ENCODE measurements at places on chromosomes 2 and 18.

DNA sequence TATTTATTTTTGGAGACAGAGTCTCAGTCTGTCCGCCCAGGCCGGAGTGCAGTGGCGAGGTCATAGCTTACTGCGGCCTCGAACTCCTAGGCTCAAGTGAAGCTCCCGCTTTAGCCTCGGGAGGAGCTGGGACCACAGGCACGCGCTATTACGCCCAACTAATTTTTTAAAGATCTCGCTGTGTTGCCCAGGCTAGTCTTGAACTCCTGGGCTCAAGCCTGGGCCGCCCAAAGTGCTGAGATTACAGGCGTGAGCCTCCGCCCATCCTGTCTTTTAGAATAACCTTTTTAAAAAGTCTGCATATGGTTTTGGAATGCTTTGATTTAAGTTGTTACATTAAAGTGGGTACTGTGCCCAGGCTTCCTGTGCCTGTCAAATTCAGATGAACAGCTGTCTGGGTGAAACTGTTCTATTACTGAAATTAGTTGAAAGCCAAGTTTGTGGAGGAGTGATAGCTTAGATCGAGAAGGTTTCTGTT, 944 bp downstream of the RAB3GAP1 start:
- DNase-seq, result no peak

GRCh38 chr2:71989671-71990070, 158.0 kb downstream of the CYP26B1 start:
- DNase-seq, result no peak

DNA sequence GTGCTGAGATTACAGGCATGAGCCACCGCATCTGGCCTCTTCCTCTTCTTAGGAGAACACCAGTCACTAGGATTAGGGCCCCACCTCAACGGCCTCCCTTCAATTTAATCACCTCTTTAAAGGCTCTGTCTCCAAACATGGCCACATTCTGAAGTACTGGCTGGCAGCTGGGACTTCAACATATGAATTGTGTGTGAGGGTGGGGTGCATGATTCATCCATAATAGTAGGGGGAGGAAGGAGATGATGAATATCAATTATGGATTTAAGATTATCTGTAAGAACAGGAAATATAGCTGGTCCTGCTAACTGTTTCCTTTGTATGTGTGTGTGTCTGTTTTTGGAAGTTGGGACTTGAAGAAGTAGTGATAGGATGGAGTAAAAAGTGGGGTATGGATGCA, 14.7 kb upstream of the EPG5 start:
- no peak for DNase-seq

DNA sequence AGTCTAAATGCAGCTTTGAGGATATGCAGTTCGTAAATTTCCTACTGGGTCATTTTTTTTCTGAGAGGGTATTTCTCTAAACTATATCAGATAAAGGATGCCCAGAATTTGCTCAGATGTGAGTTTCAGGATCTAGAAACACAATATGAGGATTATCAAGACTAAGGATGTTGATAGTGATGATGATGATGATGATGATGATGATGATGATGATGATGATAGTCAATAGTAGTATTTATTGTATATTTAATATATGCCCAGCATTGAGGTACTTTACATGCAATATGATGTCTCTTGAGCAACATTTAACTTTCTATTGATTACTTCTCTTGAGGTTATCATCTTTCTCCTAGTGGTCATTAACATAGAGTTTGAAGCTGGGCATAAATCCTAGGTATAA, 222.1 kb upstream of the NRP2 start:
- no peak for DNase-seq

DNA sequence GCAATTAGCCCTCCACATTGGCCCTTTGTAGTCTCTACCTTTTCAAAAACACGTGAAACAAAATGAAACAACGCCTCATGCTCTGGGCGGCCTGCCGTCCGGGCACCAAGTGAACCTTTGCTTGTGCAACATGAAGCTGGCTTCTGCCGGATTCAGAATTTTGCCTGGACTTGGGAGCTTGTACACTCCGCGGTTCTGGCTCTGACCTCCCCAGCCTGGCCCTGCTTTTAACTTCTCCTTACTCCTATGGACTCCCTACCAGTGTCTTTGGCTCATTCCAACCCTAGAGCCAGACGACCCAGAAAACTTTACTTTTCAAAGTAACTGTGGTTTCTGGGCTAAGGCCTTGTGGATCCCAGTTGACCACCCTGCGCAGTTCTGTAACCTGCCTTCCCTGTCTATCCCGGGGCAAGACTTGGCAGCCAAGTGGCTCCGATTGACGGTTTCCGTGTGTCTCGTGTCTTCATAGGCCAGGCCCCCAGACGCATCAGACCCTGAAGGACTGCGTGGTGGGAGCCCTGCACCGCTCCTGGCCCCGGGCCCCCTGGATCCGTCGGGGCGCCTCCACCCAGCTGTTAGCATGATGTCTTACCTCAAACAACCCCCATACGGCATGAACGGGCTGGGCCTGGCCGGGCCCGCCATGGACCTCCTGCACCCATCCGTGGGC, 1.9 kb downstream of the OTX1 start:
- no peak for DNase-seq

DNA sequence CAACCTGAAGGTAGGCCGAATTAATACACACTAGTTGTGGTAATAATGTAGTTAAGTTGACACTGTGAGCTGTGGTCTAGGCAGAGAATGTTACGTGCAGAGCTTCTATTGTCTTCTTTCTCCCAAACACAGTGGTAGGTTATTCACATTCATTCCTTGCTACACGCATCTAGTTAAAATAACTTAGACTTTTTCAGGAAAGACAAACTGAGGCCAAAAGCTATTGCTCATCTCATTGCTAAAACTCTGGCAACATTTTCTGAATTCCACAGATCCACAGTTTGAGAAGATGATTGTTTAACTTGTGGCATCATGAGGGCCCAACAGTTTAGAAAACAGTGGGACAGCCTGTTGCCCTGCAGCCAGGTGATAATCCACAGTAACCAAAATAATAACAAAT, 850.4 kb upstream of the FSHR start:
- no peak for DNase-seq

DNA sequence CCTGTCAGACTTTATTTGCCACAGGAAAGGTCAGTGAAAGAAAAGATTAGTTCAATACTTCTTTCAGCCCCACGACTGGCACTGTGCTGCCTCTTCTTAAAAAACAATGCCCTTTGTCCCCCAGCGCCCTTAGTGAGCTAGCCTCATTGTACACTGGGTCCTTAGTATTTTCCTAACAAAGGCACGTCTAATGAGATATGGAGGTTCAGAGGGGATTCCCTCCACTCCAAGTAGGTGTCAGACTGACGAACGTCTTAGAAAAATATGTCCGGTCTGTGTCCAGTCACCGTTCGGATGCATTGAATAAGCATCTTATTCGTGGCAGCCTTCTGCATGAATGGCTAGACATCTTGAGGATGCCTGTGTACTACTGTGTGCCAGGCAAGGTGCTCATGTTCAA, 1.1 kb downstream of the FECH start:
- peak; percentile 57 for DNase-seq

GRCh38 chr2:33107690-33108482, 161.1 kb downstream of the LTBP1 start:
- no peak for DNase-seq

DNA sequence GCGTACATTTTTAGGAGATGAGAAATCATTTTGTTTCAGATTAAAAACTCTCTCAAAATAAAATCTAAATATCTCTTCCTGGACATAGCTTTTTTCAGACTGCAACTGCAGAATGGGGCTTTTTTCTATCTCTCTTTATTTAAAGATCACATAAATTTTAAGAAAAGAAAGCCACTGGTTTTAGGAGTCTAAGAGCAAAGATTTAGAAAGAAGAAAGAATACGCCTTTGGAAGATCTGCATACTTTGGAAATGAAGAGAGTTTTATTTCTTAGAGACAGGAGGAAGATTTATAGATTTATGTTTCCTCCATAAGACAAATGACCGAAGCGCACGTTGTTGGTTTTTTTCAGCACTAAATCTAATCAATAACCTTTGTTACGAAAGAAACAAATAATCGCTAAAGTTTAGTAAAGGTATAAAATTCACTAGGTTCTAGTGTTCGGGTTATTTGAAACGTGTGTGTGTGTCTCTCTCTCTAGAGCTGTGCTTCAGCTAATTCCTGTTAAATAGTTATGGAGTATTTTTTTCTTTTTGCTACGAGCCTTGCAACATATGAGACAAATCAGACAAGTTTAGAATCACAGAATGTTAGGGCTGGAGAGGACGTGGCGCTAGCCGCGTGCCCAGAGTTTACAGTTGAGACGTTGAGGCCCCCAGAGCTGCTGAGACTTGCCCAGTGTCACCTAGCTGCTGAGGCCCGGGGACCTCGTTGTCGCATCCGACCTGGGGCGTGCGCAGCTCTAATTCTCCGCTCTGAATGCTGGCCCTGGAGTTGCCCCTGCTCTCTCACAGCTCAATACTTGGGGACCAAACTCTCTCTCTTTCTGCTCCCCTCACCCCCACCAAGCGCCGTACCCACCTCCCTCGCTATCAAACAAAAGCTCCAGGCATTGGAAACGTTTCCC, 69.9 kb downstream of the CTAGE1 start:
- DNase-seq, result peak; percentile 70

- DNase-seq, result no peak
Observed at GRCh38 chr2:107063228-107063627, 177.3 kb upstream of the ST6GAL2 start.

GRCh38 chr2:219404291-219404910, 13.8 kb upstream of the DES start:
- DNase-seq, result no peak

DNA sequence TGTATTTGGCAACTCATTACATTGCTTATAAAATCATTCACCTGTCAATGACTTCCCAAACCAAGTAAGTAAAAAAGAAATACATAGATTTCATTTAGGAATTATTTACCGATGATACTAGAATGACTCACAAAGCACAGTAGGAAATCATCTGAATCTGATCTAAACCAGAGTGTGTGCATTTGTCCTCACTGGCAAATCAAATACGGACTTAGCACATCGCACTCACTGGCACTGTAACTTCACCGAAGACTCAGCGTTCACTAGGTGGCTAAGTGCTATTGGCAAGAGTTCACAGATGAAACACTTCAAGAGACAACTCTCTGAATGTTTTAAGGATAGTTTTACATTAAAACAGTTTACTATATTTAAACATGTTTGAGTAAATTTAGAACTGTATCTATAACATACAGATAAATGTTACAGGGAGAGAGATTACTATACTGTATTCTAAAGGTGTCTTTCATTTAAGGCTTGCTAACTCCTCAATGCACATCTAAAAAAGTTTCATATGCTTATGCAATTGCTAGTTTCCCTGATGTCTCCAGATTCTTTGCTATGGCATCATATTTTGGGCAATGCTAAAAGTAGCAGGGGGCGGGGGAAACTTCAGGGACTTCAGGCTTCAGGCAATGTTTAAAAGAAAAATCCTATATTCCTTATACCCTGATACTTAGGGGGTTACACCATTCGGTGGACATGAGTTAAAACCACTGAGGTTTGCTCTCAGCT, 48.8 kb downstream of the STK39 start:
- DNase-seq, result no peak

DNA sequence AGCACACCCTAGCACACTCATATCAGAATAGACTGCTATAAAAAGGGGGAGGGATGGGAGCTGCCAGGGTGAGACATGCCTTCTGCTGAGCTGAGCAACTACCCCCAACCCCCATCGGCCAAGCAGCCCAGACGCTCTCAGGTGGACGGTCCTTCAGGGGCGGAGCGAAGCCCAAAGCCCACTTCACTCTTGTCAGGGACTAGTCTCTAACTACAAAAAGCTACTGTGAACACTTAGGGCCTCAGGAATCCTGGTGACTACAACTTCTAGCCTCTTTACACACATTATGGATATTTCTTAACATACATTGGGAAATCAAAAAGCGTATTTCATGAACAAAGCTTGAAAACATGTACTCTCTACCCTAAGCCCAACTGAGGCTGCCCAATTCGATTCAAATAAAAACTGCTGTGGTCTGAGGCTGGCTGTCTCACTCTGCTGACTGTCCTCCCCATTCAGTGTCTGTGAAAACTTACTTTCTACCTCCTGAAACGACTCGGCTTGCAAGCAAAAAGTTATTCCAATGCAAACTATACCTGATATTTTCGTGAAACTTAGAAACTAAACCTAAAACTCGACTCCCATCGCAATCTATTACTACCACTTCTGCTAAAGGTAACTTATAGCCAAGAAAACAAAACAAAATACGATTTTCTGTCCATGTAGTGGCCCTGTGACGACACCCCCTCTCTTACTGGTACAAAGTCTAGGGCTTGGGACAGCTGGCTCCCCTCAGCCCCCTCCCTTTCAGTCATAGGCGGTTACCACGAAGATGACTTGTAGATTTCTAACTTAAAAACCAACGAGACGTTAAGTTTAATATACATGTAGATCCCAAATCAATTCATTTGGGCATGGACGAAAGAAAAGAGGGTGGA, 1.2 kb downstream of the SERTAD2 start:
- peak; percentile 58 for DNase-seq

DNA sequence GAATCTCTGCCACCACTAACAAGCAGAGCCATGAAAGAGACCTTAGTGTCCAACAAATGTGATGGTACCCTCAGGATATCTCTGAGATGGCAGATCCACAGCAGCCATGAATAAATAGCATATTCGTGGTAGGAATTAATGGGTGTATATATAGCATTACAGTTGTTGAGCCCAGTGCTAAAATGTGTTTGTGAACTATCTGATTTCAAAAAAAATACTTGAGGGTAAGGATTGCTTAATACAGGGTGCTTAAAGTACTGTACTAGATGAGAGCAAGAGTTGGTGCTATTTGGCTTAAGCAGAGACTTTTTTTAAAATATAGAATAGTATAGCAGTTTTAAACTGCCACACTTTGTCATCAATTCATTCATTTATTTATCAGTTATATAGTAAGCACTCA, 101.5 kb upstream of the GALNT5 start:
- no peak for DNase-seq

GRCh38 chr2:66170744-66171330, 264.1 kb upstream of the MEIS1 start:
- no peak for DNase-seq

GRCh38 chr18:37612524-37613252, 47.1 kb upstream of the CELF4 start:
- no peak for DNase-seq

DNA sequence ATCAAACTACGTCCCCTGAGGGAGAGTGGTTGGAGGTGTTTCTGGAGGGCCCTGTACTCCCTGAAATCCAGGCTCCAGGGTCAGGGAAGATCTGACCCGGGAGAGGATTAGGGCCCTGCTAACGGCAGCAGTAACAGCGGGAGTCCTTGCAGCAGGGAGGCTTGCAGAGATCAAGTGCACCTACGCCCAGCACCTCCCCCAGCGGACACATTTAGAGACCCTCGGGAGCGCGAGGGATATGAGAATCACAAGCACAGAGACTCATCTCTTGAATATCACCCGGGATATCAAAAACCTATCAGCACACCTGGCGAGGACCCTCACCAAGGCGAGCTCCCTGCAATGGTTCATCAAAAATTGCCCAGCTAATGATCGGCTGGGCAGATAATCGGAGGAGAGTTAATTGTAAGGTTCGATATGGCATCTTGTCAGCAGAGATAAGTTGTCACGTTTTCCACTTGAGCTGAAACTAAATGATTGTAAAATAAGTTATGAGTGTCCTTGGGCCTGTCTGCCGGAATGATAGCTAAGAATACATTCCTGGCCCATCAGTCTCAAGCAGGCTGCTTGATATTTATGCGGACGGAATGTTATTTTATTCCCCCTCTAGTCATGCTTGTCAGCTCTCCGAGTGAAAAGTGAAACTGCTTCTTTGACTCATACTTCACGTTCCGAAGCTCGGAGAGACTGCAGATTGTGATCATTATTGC, 209.8 kb downstream of the GBX2 start:
- DNase-seq, result peak; percentile 19
